Activated gamma-delta T cell treated with Interleukin-2 at 50 U/mL for 16 hours (primary cell): ENCODE measurements at places on chromosomes 3 and 15.

DNA sequence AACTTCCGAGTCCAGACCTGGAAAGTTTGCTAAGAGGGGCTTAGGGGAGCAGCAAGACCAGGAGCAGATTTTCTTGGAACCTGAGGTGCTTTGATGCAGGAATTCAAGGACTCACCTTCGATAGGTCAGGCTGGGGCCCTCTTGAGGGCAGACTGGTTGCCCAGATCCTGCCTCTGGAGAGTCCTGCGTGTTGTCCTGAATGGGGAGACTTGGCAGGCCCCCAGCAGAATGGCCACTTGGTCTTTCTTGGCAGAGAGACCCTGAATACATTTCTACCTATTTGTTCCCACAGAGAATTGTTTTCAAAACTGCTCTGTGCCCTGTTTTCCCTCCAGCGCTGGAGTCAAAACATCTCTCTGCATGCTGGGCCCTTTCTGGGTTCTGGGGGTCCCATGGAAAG, 4.2 kb downstream of the KLF13 start:
- DNase-seq: no peak

- no peak for DNase-seq
Observed at GRCh38 chr15:94856267-94856854, 625.0 kb downstream of the MCTP2 start.

DNA sequence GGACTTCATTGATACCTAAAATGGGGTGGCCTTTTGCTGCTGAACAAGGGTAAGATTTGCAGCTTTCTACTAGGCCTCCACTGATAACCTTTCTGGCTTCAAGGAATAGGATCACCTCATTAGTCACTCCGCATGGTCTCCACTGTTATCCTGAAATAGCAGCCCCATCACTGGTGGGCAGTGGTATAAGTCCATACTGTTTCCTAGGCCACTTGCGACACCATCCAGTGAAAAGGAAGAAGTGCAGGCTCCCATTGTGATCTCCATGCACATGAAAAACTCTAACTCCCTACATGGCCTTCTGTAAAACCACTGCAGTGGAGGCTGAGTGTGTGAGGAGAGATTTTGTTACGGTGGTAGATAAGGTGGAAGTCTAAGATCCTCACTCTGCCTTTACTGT, 1455.9 kb downstream of the SI start:
- DNase-seq: no peak

DNA sequence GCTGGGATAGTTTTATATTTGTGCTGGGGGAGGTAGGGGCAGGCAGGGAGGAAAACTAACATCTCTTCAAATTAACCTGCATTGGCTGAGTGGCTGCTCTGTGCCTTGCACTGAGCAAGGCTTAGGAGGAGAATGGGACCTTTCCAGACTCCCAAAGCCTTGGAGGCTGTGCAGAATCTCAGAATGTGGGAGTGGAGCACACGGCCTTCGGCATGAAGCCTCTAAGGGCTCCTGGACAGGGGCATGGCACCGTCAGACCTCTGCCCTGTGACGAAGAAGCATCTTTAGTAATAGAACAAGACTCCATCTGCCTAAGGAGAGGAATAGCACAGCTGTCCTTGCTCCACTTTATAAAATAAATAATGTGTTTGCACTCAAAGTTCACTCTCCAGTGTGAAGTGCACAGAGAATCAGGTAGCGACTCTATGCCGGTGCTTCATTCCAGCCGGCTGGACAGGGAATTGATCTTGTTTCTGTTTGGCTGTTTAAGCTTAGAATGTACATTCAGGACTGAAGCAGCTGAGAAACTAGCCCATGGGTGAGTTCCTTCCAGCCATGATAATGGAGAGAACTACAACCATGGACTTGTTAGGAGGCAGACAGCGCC, 228.5 kb upstream of the ADAMTS9 start:
- no peak for DNase-seq

DNA sequence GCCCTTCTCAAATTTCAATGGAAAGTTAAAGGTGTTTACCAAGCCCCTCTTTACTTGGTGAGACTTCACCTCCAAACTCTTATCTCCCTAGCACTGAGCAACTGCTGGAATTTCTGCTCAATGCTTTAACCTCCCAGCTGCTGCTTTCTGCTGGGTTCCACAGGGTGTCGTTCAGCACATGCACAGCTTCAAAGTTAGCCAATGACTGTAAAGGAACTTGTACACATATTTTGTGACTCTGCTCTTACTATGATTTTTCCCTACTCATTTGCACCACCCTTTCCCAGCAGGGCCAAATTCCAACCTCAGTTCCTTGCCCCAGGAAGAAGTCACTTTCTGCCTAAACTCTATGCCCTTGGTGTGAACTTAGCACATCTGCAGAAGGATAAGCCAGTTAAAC, 89.7 kb downstream of the ULK4 start:
- no peak for DNase-seq

DNA sequence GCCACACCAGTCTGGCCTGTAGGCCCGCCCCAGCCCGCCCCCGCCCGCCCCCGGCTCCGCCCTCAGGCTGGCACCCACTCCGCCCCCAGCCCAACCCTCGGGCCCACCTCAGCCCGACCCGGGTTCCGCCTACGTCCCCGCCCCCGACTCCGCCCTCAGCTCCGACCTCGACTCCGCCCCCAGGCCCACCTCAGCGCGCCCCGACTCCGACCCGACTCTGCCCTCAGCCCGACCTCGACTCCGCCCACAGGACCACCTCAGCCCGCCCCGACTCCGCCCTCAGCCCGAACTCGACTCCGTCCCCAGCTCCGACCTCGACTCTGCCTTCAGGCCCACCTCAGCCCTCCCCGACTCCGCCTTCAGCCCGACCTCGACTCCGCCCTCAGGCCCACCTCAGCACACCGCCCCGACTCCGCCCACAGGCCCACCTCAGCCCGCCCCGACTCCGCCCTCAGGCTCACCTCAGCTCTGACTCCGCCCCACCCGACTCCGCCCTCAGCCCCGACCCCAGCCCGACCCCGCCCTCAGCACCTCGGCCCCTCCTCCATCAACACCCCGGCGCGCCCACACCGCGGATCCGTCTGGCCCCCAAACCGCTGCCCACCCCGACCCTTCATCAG, at the start of gene RAB43:
TSS of gene RAB43 (minus strand) at position 13 of the 620 bp plus-strand sequence. CDS start 315 bp downstream, outside the sequence.
- peak; percentile 89 for DNase-seq

GRCh38 chr3:131744765-131745164, 242.0 kb upstream of the MRPL3 start:
- DNase-seq: no peak

- no peak for DNase-seq
Observed at GRCh38 chr3:59186725-59187124, 136.9 kb upstream of the CFAP20DC start.

GRCh38 chr3:152874896-152875749, 40.2 kb downstream of the P2RY1 start:
- DNase-seq: no peak

- no peak for DNase-seq
Observed at GRCh38 chr3:21446945-21447475, 304.0 kb downstream of the ZNF385D start.

GRCh38 chr15:70196372-70197316, 98.9 kb upstream of the TLE3 start:
- no peak for DNase-seq

DNA sequence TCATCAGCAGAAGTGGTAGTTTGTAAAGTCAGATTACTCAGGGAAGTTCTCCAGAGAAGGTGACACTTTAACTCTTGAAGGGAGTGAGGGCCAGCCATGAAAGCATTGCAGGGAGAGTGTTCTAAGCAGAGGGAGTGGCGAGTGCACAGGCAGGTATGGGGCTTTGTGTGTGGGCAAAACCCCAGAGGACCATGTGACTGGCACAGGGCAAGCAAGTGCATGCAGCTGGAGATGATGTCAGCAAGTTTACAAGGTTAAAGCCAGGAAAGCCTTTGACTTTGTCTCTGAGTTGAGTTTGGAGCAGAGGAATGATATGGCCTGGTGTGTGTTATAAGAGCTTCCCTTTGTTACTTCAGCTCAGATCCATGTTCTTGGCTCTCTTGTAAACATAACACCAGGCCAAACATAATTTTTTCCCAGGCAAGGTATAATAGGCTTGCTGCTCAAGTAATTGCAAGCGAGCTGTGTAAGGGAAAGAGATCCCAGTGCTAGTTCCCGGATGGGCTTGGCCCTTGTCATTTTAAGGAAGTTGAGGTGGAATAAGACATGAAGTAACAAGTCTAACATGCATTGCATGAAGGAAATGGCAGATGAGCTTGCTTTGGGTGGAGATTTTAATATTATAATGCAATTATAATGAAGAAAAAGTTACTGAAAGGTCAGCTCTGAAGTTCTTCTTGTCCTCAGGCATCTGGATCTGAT, 341.1 kb upstream of the LRRC3B start:
- no peak for DNase-seq

DNA sequence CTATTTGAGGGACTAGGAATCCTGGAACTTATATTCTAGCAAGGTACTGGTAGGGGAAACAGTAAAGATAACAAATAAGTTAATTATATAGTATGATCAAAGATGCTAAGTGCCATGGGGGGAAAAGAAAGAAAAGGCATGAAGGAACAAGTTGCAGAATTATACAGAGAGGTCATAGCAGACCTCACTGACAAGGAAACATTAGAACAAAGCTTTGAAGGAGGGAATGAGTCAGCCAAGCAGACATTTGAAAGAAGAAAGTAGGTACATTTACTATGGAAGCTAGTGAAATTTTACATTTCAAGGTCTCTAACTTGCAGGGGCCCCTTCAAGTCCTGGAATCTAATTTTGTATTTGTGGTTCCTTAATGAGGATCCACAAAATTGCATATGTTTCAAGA, 57.2 kb upstream of the TIPARP start:
- no peak for DNase-seq

DNA sequence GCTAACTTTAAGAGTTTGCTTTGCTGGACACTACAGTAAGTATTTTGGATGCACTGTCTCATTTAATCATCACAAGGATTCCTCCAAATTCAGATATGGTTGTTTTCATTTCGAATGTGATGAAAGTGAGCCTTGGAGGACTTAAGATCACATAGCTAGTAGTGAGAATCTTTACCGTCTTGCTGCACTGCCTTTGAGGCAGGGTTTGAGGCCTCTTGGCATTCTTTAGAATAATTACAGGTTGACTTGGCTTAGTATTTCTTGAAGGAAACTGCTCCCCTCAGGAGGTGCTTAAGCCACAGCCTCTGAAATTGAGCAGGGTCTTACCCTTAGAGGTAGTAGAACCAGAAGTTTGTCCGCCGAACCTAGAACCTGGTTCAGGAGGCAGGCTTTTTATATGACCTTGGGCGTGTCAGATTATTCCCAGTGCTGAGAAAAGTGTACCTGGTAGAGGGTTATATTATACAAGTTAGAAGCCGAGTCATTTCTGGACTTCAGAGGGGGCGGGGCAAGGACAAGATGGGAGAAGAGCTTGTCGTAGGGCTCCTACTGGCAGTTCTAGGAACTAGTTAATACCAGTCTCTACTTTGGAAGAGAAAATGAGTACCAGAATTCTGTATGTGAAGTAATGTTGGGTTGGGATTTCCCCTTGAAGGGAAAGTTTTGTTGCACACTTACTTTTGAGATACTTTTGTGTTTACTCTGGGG, 1.1 kb downstream of the TFG start:
- DNase-seq: no peak

GRCh38 chr3:184765730-184766074, 46.3 kb upstream of the VPS8 start:
- DNase-seq: no peak

DNA sequence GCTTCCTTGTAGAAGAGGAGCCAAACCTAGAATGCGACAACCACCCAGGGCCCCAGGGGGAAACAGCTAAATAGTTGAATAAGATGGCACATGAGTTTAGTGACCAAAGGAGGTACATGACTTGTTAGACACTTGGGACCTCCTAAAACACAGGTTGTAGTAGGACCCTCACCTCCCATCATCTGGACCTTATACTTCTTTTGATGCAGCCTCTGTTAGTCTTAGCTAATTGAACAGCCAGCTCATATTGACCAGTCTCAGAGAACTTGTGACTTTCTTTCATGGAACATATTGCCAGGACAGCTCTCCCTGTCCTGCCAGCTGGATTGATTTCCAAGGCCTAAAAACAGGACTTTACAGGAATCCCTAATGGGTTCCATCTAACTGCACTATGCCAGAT, 45.0 kb downstream of the SPSB4 start:
- no peak for DNase-seq

- DNase-seq: no peak
Observed at GRCh38 chr3:119829420-119829819, 47.5 kb downstream of the NR1I2 start.

DNA sequence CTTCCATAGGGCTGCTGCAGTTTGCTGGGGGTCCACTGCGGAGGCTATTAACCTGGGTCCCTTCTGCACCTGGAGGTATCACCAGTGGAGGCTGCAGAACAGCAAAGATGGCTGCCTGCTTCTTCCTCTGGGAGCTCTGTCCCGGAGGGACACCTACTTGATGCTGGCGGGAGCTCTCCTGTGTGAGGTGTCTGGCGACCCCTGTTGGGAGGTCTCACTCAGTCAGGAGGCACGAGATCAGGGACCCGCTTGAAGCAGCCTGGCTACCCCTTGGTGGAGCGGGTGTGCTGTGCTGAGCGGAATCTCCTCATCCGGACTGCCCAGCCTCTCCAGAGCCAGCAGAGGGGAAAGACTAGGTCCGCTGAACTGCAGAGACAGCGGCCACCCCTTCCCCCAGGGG, 56.0 kb upstream of the CTXND1 start:
- DNase-seq: no peak

DNA sequence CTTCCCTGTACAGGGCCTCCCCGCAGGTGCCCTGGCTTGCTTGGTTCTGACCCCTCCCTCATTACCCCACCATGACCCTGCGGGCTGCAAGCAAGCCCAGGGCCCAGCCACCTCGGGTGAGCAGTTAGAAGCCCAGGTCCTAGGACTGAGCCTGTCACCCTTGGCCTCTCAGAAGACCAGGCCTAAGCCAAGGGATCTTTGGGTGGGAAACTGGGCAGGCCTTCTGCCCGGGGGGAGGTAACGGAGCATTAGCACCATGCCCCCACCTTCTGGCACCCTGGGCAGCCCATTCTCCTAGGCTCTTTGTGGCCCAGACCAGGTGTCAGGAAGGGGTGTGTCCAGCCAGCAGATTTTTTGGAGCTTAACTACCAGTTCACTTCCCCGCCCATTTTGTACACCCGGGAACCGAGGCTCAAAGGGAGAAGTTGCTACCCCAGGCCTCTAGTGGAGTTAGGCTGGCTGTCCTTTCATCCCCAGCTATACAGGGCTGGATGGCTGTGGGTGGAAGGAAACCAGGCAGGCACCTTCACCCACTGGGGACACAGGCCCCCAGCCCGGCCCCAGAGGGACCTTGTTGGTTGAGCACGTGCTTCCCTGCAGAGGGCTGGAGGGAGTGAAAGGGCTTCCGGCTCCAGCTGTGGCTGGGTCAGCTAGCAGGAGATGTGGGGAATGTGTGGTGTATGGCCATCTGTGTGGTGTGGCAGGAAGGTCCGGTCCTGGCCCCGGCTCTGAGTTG, 1.4 kb downstream of the CSK start:
- no peak for DNase-seq
